T-helper 2 cell (primary cell): ENCODE measurements at places on chromosomes 3 and 15.

- no peak for DNase-seq
These were observed 6.1 kb upstream of the LTF start for GRCh38 chr3:46470831-46471230.

GRCh38 chr15:81449836-81450474 is 75.9 kb upstream of the TMC3 start:
- no peak for DNase-seq

- no peak for DNase-seq
These were observed 2.6 kb downstream of the LIMD1 start for GRCh38 chr3:45597171-45597570.

GRCh38 chr3:189688262-189688661 is 57.1 kb downstream of the TP63 start:
- DNase-seq, result no peak

GRCh38 chr3:194386648-194387047 is 12.4 kb downstream of the GP5 start:
- no peak for DNase-seq

DNA sequence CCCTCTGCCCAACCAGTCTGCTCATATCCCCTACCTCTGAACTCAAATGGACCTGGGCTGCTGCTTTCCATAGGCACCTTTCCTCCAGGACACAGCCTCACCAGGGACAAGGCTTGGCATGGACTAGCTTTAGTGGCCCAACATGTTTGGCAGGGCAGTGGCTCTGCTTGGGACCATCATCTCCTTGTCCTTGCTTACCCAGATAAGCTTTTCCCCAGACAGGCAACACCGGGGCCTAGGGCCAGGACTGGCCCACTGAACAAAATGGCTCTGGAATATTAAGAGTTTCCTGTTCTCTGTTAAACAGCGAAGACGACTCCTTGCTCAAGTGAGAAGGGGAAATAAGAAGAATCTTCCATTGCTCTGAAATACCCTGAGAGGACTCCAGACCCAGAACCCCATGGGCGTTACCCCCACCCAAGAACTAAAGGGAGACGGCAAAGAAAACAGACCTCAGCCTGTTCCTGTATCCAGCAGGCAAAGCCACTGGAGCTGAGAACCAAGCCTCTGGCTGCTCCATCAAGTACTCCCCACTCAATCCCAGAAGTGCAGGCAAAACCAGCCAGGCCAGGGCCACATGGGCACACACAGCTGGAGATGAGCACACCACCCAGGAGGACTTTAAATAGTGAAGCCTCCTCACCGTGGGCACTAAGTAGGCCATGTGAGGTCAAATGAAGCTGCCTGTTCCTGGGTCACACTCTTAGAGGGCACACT is 45.5 kb downstream of the CTNNB1 start:
- no peak for DNase-seq
